T-cell (primary cell): ENCODE measurements at places on chromosomes 1 and 21.
A peak's percentile ranks its signal among the peaks of the same experiment; 100 is the strongest.

DNA sequence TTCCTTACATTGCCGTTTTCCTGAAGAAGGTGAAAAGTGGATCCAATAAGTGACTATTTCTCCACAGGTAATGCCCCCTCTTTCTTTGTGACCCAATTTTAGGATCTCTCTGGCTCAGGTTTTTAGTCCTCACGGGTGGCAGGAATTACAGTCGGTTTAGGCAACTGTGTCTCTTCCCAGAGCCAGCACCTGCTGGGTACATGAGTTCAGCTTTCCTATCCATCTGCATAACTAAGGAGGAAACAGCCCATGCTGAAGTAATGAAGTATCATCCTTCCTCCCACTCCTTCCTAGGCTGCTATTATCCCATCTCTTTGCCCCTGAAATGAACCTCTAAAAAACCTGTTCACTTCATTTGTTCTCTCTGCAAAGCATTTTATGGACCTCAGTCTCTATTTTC is 544.6 kb downstream of the NEGR1 start:
- H3K27ac ChIP-seq: no peak overlapping the region
- H3K4me1 ChIP-seq: peaks cover 2% of the 10 kb centered on the region
- H3K27me3 ChIP-seq: no peaks in the 10 kb centered on the region
- DNase-seq: no peak
- H3K36me3 ChIP-seq: no peaks in the 10 kb centered on the region
- H3K4me3 ChIP-seq: no peak overlapping the region

DNA sequence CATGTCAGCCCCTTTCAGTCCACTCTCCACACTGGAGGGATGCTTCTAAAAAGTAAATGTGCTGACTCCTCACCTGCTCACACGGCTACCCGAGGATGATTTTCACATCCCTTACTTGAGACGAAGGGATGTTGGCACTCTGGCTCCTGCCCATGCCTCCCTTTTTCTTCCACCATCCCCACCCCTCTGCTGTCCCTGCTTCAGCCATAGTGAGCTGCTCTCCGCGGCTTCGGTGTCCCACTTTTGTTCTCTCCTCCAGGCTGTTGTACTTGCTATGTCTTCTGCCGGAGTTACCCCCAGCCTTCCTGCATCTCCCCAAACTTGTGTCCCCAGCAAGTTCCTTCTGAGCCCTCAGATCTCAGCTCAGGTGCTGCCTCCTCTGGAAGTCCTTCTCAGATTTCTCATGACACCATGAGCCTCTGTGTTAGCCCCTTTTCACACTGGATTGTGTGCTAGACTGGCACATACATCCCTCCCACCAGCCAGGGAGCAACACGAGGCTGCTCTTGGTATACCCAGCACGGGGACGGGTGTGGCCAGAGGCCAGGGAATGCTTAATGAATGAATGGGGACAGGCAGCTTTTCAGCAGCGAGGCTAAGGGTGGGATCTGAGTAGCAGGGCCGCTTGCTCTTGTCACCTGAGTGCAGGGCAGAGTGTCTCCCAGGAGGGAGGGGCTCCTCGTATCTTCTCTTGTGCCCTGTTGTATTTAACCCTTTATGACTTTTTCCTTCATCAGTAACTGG is 1.3 kb downstream of the ACOT11 start:
- H3K4me3 ChIP-seq: no peak overlapping the region
- no peaks in the 10 kb centered on the region for H3K27me3 ChIP-seq
- DNase-seq: no peak
- no peak overlapping the region for H3K27ac ChIP-seq
- H3K4me1 ChIP-seq: no peaks in the 10 kb centered on the region

- H3K27ac ChIP-seq: no peak overlapping the region
- peaks cover 46% of the 10 kb centered on the region for H3K36me3 ChIP-seq
- no peaks in the 10 kb centered on the region for H3K27me3 ChIP-seq
- H3K4me1 ChIP-seq: peaks cover 5% of the 10 kb centered on the region
- H3K4me3 ChIP-seq: no peak overlapping the region
Observed at GRCh38 chr1:2407991-2408275, 4.4 kb downstream of the PEX10 start.

GRCh38 chr1:93440272-93440671 is 7.6 kb upstream of the FNBP1L start:
- H3K4me1 ChIP-seq: no peaks in the 10 kb centered on the region
- H3K36me3 ChIP-seq: no peaks in the 10 kb centered on the region
- H3K4me3 ChIP-seq: no peak overlapping the region
- H3K27me3 ChIP-seq: no peaks in the 10 kb centered on the region
- no peak for DNase-seq

- DNase-seq: no peak
- H3K27me3 ChIP-seq: peaks cover 18% of the 10 kb centered on the region
- no peak overlapping the region for H3K27ac ChIP-seq
- H3K36me3 ChIP-seq: no peaks in the 10 kb centered on the region
- H3K4me1 ChIP-seq: no peaks in the 10 kb centered on the region
Observed at GRCh38 chr1:154845879-154846278, 24.2 kb downstream of the KCNN3 start.

DNA sequence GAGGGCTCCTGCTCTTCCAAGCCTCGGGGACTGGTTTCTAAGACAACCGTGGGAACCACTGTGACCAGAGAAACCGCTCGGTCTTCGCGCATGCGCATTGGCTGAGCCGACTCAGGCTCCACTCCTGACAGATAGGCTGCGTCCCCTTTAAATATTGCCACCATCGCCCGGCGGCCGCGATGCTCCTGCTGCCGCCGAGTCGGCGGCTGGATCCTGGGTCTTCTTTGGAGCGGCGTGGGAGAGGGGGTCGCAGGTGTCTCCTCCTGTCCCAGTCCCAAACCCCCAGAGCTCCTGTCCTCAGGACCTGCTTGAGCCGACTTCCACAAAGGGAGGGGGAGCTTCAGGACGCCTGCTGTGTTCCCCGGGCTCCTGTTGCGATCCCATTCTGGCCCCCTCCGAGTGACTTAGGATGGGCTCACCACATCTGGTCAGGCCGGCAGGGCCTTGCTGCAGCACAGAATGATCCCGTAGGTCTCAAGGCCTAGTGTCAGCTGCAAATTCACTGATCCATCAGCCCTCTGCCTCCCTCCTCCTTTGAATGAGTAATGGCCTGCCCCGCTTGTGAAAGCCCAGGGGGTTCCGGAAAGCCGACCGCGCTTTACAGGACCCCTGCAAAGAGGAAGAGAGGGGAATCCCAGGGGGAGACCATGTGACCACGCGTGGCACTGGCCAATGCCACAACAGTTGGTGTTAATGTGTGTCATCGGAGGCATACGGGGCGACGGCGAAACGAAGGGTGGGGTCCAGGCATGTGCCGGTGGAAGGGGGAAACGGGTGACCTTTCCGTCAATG is 683.2 kb upstream of the TPTE start:
- DNase-seq: no peak
- peak overlapping the region; percentile 6 for H3K4me3 ChIP-seq
- no peak overlapping the region for H3K27ac ChIP-seq
- H3K4me1 ChIP-seq: no peaks in the 10 kb centered on the region

DNA sequence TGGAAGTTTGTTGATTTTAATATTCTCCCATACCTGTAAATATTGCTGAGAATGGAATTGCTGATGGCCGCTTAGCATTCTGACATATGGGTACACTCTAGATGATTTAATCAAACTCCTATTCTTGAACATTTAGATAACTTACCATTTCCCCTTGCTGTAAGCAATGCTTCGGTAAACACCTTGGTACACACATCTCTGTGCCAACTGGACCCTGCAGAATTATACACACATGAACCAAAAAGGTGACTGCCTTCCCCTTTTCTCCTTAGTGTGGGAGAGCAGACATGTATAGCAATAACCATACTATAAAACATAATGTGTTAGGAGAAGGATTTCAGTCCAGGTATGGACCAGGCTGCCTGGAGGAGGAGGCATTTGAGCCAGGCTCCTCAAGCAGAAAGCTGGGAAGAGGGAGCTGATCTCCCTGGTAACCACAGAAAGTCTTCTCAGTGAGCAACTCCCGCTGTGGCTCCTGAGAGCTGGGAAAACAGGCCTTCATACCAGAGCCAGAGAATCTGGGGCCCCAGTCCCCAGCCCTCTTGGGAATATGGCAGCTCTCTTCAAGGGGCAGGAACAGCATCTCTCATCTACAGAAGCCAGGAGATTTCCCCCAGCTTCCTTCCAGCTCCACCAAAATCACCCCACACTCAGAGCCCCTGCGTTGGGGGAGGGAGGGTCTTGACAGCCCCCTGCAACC is 33.9 kb upstream of the CSF1 start:
- H3K4me3 ChIP-seq: no peak overlapping the region
- no peaks in the 10 kb centered on the region for H3K4me1 ChIP-seq
- H3K27me3 ChIP-seq: peaks cover 6% of the 10 kb centered on the region
- no peak overlapping the region for H3K27ac ChIP-seq
- no peaks in the 10 kb centered on the region for H3K36me3 ChIP-seq

GRCh38 chr1:242011894-242012660 is 13.2 kb upstream of the MAP1LC3C start:
- H3K4me1 ChIP-seq: no peaks in the 10 kb centered on the region
- H3K4me3 ChIP-seq: no peak overlapping the region
